ENCODE measurements at places on chromosomes 7 and 10. TPM values are rescaled to one million over a fixed set of nuclear protein-coding genes. Genes with fewer than 3 reads are reported as not detected.

- no peak overlapping the region for H3K4me3 ChIP-seq
- peaks cover 5% of the 10 kb centered on the region for H3K27me3 ChIP-seq
- H3K27ac ChIP-seq = no peak overlapping the region
- no peaks in the 10 kb centered on the region for H3K4me1 ChIP-seq
Measured at GRCh38 chr10:111482621-111483216, 405.9 kb downstream of the ADRA2A start.

DNA sequence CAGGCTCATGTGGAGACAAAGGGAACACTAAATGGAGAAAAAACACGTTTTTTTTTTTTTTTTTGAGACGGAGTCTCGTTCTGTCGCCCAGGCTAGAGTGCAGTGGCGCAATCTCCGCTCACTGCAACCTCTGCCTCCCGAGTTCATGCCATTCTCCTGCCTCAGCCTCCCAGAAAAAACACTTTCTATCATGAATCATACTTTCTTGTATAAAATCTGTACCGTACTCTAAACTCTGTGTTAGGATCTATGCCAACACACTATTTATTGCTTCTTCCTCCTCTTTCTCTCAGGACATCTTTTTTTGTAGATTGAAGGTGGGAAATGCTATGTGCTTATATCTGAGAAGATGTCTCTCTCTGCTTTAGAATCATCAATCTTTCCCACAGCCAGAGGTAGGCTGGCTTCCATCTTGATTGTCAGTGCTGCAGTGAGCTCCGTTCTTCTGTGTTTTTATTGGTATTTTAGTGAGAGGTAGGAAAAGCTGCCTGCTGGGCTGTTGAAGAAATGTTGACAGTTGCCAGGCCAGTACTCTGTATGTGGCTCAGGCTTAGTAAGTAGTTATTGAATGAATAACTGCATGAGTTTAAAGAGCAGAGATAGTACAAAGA lies 101.1 kb downstream of the GPR85 start:
- H3K27ac ChIP-seq = no peak overlapping the region
- DNase-seq = no peak
- no peaks in the 10 kb centered on the region for H3K27me3 ChIP-seq
- H3K36me3 ChIP-seq = no peaks in the 10 kb centered on the region
- H3K4me1 ChIP-seq = no peaks in the 10 kb centered on the region

GRCh38 chr10:81152656-81153055 lies 615.0 kb downstream of the SH2D4B start:
- no peaks in the 10 kb centered on the region for H3K36me3 ChIP-seq
- no peaks in the 10 kb centered on the region for H3K27me3 ChIP-seq
- no peak overlapping the region for H3K27ac ChIP-seq

DNA sequence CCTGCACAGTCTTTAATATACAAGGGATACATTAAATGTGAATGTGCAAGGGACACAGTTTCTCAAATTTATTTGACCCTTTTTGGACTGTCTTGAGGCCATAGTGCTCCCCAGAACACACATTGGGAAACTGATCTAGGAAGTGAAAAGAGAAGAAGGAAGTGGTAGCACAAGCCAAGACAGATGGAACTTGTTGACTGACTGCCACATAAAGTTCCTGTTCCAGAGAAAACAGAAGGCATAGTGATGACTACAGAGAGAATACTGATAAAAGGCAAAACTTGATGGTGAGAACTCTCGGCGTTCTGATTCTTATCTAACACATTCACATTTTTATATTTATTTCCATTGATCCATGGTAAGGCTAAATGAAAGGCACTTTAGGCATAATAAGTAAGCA lies 1216.4 kb downstream of the CNTNAP2 start:
- H3K4me3 ChIP-seq = no peak overlapping the region
- DNase-seq = no peak
- no peaks in the 10 kb centered on the region for H3K36me3 ChIP-seq
- H3K27ac ChIP-seq = no peak overlapping the region
- no peaks in the 10 kb centered on the region for H3K27me3 ChIP-seq

DNA sequence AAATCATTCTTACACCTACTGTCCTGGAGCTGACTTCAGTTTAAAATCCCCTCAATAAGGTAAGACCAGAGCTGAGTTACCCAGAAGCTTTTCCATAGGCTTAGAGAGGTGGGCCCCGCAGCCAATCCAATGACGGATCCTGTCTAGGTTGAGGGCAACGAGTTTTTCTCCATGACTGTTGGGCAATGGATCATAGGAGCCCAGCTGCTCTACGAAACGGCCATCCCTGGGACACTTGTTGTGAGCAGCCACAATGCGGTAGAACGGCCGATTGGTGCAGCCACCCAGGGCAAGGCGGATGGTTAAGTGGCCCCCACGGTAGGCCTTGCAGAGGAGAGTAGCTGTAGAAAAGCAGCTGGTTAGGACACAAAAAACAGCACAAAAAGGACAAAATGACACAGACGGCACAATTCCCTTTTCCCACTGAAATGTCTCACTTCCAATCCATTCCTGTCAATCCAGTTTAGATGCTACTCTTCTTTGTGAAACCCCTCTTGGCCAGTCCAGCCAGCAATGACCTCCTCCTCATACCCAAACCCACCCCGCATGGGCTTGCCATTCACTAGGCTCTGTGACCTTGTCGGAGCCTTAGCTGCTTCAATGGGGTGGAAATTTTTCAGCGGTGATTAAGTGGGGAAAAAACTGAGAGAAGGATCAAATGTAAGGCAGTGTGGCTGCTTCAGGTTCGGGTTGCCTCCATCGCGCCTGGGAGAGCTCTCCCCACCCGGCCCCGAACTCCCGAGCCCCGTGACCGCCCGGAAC lies 580 bp downstream of the MRPS16 start:
- peak; percentile 5 for DNase-seq
- peaks cover 35% of the 10 kb centered on the region for H3K4me1 ChIP-seq
- H3K27ac ChIP-seq = peak overlapping the region; percentile 98
- H3K4me3 ChIP-seq = peak overlapping the region; percentile 99
- peaks cover 12% of the 10 kb centered on the region for H3K36me3 ChIP-seq

GRCh38 chr7:2046581-2047565 lies 185.9 kb downstream of the MAD1L1 start:
- no peak for DNase-seq
- no peak overlapping the region for H3K4me3 ChIP-seq
- peaks cover 5% of the 10 kb centered on the region for H3K4me1 ChIP-seq
- H3K27ac ChIP-seq = no peak overlapping the region
- H3K27me3 ChIP-seq = peaks cover 4% of the 10 kb centered on the region
- H3K36me3 ChIP-seq = peaks cover 24% of the 10 kb centered on the region

GRCh38 chr10:30747633-30748032 lies 118.1 kb upstream of the LYZL2 start:
- H3K36me3 ChIP-seq = no peaks in the 10 kb centered on the region
- peaks cover 4% of the 10 kb centered on the region for H3K27me3 ChIP-seq
- H3K4me3 ChIP-seq = no peak overlapping the region
- no peak overlapping the region for H3K27ac ChIP-seq

Gene ZNF425
- total RNA-seq = 6.2 TPM

DNA sequence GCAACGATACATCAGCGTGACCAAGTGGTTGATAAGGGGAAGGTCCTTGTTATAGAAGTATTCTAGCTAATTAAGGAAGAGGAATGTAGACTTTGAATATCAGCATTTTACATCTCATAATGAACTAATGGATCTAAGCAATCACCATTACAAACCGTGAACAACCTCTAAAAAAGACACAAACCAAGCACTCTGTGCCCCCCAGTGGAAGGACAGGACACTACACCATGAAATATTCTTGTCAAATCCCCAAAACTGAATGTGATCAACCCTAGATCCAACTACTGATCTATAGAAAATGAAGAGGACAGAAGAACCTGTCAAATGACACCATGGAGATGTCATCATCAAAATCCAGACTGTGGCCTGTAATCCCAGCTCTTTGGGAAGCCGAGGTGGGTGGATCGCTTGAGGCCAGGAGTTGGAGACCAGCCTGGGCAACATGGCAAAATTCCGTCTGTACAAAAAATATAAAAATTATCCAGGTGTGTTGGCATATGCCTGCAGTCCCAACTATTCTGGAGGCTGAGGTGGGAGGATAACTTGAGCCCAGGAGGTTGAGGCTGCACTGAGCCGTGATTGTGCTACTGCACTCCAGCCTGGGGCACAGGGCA lies 111.3 kb upstream of the CARD11 start:
- no peaks in the 10 kb centered on the region for H3K4me1 ChIP-seq
- H3K4me3 ChIP-seq = no peak overlapping the region
- H3K36me3 ChIP-seq = no peaks in the 10 kb centered on the region

DNA sequence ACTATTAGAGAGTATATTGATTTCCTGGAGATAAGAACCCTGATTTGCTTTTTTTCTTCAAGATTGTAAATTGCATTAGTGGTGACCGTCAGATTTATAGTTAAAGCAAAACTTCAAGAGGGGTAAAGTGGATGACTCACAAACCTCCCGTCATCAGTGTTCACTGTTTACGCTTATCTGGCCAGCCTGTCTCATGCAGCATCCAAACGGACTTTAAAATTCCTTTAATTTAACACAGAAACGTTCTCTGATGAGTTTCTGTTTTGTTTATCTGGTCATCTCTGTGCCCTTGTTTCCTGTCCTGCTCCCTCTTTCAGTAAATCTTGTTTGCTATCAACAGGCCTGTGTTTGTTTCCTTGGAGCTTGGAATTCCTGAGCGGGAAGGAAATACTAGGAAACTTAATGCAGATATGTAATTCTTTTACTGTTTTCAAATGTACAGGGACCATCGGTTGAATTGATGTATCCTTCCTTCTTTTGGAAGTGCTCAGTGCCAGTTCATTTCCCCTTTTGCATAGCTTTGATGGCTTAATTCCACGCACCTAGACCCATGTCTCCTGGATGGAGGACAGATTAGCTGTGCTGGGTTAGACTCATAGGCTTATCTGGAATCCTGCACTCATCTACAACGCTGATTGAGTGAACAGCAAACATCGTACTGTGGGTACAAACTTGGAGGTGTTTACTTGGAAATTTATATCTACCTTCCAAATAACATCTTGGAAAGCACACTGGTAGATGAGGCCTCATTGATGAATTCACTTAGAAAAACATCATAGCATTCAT lies 21.3 kb downstream of the PTPRE start:
- peaks cover 43% of the 10 kb centered on the region for H3K4me1 ChIP-seq
- peaks cover 12% of the 10 kb centered on the region for H3K36me3 ChIP-seq
- peaks cover 3% of the 10 kb centered on the region for H3K27me3 ChIP-seq
- DNase-seq = no peak

Gene MYOF
- total RNA-seq = 12.4 TPM

DNA sequence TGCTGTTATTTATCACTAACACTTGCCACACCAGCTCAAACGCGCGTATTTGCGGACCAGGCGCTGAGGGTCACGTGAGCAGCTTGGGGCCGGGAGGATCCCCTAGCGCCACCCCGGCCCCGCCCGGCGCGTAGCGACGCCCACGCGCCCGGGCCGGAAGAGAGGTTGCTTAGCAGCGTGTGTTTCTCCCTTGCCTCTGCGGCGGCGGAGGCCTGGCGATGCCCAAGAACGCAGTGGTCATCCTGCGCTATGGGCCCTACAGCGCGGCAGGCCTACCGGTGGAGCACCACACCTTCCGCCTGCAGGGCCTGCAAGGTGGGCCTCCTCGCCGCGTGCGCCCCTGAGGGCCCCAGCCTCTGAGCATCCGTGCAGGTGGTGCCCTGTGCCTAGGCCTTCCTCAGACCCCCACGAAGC lies at the start of gene C10orf53:
Gene C10orf53 (plus strand): TSS at position 172 of the 414 bp plus-strand sequence. CDS start 47 bp downstream, at position 219.
- H3K27ac ChIP-seq = no peak within 1 kb of the TSS
- H3K4me3 ChIP-seq = peak within 1 kb of the TSS; percentile 61
- H3K27me3 ChIP-seq = peaks cover 4% of the 10 kb centered on the region
- H3K4me1 ChIP-seq = peaks cover 4% of the 10 kb centered on the region
- H3K36me3 ChIP-seq = no peaks in the 10 kb centered on the region

Gene A1CF
- total RNA-seq = not detected

Gene TEX36
- total RNA-seq = not detected

Gene CHN2
- total RNA-seq = 3.4 TPM

DNA sequence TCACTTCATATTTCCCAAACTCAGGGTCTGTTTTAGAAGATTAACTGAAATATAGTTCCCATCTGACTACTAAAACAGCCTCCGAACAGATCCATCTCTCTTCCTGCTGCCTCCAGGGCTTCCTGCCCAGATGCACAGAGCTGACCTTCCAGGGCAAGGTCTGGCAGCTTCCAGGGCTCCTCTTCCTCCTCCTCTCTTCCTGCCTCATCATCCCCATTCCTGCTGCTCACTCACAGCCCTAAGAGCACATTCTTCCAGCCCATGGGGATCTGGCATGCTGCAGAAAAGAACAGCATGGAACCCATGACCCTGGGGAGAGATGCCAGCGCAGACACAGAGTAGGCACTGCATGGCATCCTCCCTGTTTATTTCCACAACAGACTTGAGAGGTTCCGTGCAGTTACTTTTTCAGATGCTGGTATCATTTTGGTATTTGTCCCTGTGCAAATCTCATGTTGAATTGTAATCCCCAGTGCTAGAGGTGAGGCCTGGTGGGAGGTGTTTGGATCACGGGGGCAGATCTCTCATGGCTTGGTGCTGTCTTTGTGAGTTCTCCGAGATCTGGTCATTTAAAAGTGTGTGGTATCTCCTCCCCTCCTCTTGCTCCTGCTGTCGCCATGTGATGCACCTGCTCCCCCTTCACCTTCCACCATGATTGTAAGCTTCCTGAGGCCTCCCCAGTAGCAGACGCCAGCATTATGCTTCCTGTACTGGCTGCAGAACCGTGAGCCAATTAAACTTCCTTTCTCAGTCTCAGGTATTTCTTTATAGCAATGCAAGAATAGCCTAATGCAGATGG lies 4.4 kb downstream of the PKD1L1 start:
- H3K36me3 ChIP-seq = peaks cover 3% of the 10 kb centered on the region
- peak overlapping the region; percentile 93 for H3K27ac ChIP-seq
- peaks cover 68% of the 10 kb centered on the region for H3K4me1 ChIP-seq
- no peak for DNase-seq

- H3K4me1 ChIP-seq = peaks cover 6% of the 10 kb centered on the region
- DNase-seq = no peak
- no peaks in the 10 kb centered on the region for H3K27me3 ChIP-seq
Measured at GRCh38 chr7:131424219-131424822, 96.6 kb downstream of the MKLN1 start.

- no peak for DNase-seq
- no peaks in the 10 kb centered on the region for H3K4me1 ChIP-seq
- no peaks in the 10 kb centered on the region for H3K27me3 ChIP-seq
- no peak overlapping the region for H3K27ac ChIP-seq
- H3K4me3 ChIP-seq = no peak overlapping the region
Measured at GRCh38 chr7:116298576-116298975, 88.2 kb downstream of the TES start.
